Gastrocnemius medialis (tissue), 4 donors: ENCODE measurements at places on chromosomes 5 and 9.

DNA sequence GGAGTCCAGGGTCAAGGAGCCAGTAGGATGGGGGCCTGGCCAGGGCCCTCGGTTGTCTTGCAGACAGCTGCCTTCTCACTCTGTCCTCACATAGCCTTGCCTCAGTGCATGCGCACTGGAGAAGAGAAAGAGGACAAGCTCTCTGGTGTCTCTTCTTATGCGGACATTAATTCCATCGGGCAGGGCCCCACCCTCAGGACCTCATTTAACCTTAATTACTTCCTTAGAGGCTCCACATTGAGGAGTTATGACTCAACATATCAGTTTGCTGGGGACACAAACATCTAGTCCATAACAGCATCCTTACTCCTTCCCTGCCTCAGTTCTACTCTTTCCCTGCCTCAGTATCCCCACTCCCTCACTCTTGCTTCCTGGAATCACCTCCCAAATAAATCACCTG lies 78.4 kb downstream of the FRMD3 start:
- no peak for DNase-seq

DNA sequence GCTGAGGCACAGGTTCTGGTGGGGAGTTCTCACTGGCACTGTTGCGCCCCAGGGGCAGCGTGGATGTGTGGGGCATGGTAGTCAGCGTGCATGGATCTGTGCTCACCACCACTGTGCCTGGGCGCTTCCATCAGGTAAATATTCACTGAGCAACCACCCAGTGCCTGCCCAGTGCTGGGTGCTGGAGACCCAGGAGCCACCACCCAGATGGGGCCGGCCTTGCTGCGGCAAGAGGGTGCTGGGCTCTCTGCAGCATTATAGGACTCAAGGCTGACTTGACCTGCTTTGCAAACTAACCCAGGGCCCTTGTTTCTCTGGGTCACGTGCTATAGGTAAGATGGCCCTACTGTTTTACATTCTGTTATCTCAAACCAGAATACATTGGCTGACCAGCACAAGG lies 60.5 kb downstream of the DAP start:
- DNase-seq, result no peak

- DNase-seq, result no peak
Measured at GRCh38 chr5:172082180-172082579, 75.7 kb upstream of the FBXW11 start.

DNA sequence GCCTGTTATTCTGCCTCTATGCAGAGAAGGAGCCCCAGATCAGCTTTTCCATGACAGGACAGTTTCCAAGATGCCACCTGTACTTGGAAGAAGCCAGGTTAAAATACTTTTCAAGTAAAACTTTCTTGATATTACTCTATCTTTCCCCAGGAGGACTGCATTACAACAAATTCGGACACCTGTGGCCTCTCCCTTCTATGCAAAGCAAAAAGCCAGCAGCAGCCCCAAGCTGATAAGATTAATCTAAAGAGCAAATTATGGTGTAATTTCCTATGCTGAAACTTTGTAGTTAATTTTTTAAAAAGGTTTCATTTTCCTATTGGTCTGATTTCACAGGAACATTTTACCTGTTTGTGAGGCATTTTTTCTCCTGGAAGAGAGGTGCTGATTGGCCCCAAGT lies 301 bp upstream of the IL4 start:
- DNase-seq, result no peak

DNA sequence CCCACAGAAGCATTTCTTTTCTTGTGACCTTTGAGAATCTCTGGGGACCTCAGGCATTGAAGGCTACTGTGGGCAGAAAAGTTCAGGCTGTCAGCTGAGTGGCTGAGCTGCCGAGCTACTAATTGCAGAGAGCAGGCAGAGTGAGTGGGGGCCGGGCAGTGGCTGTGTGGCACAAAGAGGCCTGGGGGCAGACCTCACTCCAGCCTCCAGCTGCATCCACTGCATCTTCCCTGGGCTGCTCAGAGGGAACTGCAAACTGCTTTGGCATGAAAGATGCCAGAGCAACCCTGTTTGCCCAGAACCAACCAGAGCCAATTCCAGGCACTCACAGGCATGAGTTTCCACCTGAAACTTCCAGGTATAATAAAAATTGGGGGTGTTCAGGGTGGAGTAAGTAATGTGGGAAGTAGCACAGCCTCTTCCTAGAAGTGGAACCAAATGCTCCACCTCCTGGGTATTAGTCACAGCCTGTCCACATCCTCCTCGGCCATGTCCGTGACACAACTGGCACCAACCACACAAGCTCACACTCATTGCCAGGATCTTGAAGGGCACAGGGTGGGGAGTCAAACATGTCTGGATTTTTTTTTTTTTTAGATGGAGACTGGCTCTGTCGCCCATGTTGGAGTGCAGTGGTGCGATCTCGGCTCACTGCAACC lies 548.9 kb downstream of the BNC2 start:
- DNase-seq, result no peak

DNA sequence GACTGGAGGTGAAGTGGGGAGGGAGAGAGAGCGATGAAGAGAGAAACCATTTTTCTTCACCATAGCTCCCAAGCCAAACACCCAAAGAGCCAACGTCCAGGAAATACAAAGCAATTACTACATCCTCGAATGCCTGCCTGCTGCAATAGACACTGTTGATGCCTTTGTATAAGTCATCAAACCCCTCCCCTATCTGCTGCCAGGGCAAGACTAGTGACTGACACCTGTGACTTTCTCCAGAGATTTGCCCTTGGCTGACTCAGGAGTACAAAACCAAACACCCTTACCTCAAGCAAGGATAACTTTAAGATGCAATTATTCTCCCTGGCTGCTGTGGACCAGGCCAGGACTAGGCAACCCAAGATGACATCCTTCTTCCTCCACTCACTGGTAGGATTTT lies 81.8 kb upstream of the RASA1 start:
- DNase-seq, result no peak

DNA sequence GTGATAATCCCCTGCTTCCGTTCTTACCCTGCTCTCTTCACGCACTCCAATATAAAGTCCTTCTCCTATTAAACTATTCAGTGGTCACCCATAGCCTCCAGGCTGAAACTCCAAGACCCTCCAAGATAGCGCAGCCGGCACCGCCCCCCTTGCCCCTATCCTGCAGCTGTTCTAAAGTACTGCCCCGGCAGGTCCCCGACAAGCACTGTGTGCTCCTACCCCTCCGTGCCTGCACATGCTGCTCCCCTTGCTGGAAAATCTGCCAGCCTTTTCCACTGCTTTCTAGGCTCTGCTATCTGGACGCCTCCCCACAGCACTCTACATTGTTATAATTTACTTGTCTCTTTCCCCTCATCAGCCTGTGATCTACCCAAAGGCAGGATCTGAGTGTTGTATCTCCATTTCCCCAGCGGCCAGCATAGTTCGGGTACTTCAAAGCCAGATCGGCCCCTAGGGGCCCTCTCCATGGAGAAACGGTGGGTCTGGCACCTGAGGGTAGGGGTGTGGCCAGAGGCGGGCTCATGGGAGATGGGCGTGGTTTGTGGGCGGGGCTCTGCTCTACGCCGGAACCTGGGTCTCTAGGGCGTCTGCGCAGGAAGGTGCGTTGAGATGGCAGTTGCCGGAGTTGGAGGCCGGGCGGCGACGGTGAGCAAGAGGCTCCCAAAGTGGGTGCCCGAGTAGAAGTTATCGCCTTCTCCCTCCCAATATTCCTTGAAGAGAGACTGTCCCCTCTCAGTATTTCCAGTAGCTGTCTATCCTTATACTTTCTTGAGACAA lies 83.5 kb upstream of the RUSC2 start:
- no peak for DNase-seq

DNA sequence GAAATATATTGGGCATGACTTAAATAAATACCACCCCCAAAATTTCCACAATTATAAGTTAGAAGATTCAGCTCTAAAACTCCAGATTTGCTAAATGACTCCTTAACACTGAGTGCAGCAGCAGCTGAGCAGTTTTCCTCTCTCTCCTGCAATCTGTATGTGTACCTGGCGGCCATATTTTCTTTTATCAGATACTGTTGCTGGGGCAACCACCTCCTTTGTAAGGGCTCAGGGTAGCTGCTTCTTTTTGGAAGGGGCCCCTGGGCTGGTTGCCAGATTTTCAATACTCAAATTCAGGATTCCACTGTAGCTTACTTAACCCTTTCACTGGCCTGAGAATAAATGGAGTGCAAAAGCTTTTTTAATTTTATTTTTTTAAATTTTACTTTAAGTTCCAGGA lies 197.0 kb downstream of the TAF11L14 start:
- no peak for DNase-seq

- DNase-seq, result no peak
Measured at GRCh38 chr5:59282726-59283125, 610.8 kb downstream of the PDE4D start.

- DNase-seq, result no peak
Measured at GRCh38 chr5:123180178-123180577, 91.1 kb downstream of the PRDM6 start.

GRCh38 chr5:149015126-149015525 lies 47.7 kb downstream of the SH3TC2 start:
- no peak for DNase-seq

GRCh38 chr9:127634698-127635097 lies 22.6 kb downstream of the STXBP1 start:
- no peak for DNase-seq

DNA sequence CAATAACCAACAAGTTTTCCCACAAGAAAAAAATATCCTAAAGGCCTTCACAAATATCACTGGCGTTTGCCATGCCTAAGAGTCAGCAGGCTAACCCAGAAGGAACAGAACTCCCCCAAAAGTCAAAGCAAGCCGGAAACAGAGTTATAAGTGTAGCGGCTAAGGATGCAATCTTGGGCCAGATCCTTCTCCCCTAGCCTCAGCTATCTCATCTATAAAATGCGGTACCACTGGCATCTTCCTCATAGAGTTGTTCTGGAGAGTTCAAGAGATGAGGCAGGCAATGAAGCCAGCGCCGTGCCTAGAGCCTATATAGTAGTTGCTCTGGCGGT lies 632 bp downstream of the DPM2 start:
- DNase-seq, result no peak

- DNase-seq, result no peak
Measured at GRCh38 chr5:177378884-177379883, 5.0 kb upstream of the SLC34A1 start.

DNA sequence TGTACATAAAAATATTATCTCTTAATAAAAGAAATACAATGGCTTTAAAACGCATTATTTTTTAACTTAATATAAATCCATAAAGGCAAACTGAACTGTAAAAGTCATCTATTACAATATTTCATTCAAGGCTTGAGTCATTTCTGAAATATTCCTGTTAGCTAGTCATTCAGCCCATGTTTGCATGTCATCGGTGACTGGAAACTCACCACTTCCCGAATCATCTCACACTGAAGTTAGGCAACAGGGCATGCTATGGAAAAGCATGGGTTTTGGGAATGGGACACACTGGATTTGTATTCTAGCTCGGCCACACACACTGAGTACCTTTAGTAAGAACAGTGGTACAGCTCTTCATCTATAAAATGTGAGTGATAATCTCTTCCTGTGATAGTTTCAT lies 691.1 kb upstream of the C9orf72 start:
- no peak for DNase-seq

GRCh38 chr5:103066326-103066725 lies 53.6 kb downstream of the GIN1 start:
- DNase-seq, result no peak

- no peak for DNase-seq
Measured at GRCh38 chr9:98374385-98375051, 119.1 kb upstream of the TBC1D2 start.

- no peak for DNase-seq
Measured at GRCh38 chr5:40554813-40555212, 124.9 kb upstream of the PTGER4 start.

- DNase-seq, result peak; percentile 25
Measured at GRCh38 chr5:50663636-50664035, 2.8 kb upstream of the PARP8 start.
